ENCODE measurements at places on chromosomes 16 and 17. TPM values are rescaled to one million over a fixed set of nuclear protein-coding genes. Genes with fewer than 3 reads are reported as not detected.

Gene SMG1
- polyA plus RNA-seq: 34.2 TPM

Gene SHPK
- polyA plus RNA-seq: 11.0 TPM

DNA sequence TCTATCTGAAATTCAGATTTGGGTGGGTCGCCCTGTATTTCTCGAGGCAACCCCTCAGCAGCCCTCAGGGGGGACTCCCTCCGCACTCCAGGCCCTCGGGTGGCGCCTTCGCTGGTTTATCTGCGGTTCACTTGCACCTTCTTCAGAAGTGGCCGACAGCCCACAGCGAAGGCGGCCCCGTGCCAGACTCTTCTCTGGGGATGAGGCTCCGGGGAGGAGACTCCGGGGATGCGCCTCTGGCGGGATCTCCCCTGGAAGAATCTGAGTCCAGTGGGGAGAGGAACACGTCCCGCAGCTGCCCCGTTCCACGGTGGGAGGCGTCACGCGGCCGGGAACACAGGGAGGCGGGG is 63.9 kb upstream of the DNAJA2 start:
- DNase-seq: no peak

Gene MT1G
- 9.8 TPM for polyA plus RNA-seq

- DNase-seq: no peak
These were observed 789 bp downstream of the CSNK1D start for GRCh38 chr17:82272495-82273326.

DNA sequence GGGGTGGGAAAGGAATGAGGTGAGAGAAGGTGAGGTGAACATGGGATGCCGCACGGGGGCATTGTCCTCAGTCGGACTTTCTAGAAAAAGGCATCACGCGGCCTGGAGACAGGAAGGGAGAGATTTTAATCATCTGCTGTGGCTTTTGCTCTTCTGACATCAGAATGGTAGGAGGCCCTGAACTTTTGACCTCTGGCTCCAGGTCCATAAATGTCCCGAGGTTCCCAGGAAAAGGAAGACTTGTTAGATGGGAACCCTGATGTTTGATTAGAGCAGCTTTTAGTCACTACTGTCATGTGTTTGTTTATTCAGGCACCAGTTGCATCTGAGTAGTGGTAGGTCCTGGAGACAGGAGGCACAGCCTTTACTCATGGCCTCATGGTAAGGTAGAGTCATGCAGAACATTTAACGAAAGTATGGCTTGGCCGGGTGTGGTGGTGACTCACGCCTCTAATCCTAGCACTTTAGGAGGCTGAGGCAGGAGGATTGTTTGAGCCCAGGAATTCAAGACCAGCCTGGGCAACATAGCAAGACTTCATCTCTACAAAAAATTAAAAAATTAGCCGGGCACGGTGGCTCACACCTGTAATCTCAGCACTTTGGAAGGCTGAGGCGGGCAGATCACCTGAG is 203.1 kb downstream of the MSI2 start:
- no peak for DNase-seq

DNA sequence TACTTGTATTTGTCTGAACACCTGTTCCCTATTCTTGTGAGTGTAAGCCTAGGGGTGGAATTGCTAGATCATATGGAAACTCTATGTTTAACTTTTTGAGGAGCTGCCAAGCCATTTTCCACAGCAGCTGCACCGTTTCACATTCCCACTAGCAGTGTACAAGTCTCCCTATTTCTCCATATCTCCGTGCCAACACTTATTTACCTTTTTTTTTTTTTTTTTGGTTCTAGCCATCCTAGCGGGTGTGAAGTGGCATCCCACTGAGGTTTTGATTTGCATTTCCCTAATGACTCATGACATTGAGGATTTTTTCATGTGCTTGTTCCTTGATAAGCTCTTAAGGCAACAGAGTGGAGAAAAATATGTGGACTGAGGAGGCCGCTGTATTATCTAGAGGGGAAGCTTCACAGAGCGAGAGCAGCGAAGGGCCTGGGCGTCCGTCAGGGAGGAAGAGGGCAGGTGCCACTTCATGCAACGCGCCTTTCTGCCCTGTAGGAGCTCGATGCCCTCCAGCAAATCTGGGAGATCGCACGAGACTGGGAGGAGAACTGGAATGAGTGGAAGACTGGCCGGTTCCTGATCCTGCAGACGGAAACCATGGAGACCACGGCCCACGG is 50.0 kb downstream of the DNAH2 start:
- DNase-seq: no peak

Gene CD300LB
- not detected for polyA plus RNA-seq

- peak; percentile 100 for DNase-seq
These were observed 36.6 kb downstream of the FAM20A start for GRCh38 chr17:68564415-68565111.

Gene HBM
- not detected for polyA plus RNA-seq

DNA sequence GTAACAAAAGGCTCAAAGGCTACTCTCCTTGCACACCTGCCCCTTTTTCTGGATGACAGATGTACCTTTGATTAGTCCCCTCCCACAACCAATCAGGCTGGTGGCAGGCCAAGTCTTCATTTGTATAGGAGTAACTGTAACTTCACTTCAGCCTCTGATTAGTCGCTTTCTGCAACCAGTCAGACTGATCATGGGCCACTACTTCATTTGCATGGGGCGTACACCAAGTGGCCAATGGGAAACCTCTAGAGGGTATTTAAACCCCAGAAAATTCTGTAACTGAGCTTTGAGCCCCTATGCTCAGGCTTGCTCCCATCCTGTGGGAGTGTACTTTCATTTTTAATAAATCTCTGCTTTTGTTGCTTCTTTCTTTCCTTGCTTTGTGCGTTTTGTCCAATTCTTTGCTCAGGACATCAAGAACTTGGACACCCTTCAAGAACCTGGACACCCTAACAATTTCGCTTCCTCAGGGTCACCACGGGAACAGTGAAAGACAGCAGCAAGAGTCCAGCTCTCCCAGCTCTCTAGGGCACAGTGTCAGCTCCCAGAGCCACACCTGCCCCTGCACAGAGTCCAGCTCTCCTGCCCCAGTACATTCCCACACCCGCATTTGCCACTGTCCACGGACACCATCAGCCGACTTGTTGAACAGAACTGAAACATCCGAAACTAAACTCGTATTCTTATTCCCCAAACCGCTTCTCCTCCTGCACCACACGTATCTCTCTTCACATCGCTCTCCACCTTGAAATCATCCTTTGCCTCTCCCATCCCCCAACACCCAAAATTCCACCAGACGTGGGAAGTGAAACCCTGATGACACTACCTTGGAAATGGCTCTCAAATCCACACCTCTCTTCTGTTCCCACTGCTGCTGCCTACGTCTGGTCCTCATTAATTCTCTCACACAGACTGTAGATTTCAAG is 53.4 kb downstream of the ABCC12 start:
- DNase-seq: no peak

- DNase-seq: no peak
These were observed 117.3 kb upstream of the CACNG5 start for GRCh38 chr17:66717641-66718058.

DNA sequence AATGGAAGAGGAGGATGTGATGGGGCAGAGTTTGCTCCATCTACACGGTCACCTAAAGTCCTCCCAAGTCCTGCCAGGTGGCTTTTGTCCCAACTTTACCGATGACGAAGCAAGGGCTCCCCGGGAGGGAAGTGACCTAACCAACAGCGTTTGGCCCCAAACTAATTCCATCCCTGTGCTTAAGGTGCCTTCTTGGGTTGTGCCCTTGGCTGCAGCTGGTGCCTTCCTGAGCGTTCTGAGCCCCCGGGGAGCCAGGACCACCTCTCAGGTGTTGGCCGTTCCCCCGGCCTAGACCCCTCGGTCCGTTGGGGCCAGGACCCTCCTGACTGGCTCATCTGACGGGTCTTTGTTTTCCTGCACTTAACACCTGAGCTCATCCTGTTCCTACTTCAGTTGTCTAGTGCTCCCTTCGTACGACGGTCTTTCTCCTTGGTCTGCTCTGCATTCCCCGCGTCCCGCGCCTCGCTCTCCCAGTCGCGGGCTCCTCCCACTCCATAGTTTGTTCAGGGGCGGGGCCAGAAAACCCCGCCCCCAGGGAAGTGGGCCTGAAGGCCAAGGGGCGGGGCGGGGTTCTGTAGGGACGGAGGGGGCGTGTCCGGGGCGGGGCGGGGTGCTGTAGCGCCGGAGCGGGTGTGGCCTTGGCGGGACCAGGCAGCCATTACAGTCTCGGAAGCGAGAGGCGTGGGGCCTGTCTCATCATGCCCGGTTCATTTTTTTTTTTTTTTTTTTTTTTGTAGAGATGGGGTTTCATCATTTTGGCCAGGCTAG is 822 bp upstream of the ZSCAN10 start:
- DNase-seq: peak; percentile 73

Gene KRTAP16-1
- not detected for polyA plus RNA-seq

Data from keratinocyte (primary cell).